CD4-positive, alpha-beta T cell treated with Interleukin-21 for 1 hour (primary cell): ENCODE measurements at places on chromosomes 12 and 14.

GRCh38 chr14:106670011-106670410 is 1143.6 kb downstream of the TMEM121 start:
- DNase-seq: no peak

DNA sequence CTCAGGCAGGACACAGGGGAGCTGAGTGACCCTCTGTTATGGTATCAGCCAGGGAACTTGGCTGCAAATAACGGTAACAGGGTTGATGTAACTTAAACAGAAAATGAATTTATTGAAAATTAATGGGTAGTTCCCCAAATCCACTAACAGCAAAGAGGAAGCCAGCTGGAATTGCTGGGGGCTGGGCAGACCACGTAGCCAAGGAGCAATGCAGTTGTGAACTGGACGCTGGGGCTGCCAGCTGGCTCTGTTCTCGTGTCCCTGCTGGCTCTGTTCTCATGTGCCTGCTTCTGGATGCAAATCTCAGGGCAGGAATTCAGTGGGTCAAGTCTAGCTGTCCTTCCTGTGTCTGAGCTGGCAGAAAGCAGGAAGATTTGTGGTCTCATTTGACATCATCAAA is 1383.3 kb upstream of the TMEM132C start:
- DNase-seq: no peak

DNA sequence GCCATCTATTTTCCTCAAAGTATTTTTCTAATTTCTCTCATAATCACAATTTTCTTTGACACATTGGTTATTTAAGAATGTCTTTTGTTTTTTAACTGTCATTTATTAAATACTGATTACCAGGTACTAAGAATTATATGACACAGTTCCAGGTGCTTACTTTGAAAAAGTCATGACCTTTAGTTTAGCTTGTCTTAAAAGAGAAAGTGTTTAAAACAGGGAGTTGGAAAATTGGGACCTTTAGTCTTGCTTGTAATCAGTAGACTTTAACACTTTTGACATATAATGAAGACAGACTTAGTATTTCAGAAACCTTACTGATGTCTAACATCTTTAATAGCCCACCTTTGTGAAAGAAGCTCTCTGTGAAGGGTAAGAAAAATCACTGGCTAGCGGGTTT is 19.2 kb downstream of the CREBL2 start:
- DNase-seq: no peak

DNA sequence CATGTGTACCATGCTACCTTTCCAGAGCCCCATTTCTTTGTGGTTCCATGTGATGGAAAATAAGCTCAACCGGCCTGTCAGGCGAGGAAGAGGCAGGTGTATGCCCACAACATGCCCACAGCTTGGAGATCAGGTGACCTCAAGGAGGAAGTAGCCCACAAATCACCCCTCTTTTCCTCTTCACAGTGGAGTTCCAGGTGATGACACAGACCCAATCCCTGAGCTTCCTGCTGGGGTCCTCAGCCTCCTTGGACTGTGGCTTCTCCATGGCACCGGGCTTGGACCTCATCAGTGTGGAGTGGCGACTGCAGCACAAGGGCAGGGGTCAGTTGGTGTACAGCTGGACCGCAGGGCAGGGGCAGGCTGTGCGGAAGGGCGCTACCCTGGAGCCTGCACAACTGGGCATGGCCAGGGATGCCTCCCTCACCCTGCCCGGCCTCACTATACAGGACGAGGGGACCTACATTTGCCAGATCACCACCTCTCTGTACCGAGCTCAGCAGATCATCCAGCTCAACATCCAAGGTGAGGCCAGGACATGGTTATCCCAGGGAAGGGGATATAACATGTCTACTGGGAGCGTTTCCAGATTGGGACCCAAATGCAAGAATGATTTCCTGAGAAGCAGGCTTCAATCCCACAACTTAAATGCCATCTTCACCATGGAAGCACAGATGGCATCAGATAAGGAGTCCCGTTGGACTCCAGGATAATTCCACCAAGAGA is 5.5 kb downstream of the TAPBPL start:
- no peak for DNase-seq
